ENCODE measurements at places on chromosomes 7 and 10. TPM values are rescaled to one million over a fixed set of nuclear protein-coding genes. Genes with fewer than 3 reads are reported as not detected.

DNA sequence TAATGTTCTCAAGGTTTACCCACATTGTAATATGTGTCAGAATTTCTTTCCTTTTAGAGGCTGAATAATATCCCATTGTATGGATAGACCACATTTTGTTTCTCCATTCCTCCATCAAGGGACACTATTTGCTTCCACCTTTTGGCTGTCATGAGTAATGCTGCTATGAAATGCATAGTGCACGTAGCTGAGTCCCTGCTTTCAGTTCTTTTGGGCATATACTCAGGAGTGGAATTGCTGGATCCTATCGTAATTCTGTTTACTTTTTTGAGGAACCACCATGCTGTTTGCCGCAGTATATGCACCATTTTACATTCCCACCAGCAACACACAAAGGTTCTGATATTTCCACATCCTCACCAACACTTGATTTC lies 60.0 kb downstream of the PRF1 start:
- no peaks in the 10 kb centered on the region for H3K36me3 ChIP-seq
- no peak for DNase-seq
- no peaks in the 10 kb centered on the region for H3K4me1 ChIP-seq
- H3K27ac ChIP-seq: no peak overlapping the region
- no peak overlapping the region for H3K4me3 ChIP-seq

DNA sequence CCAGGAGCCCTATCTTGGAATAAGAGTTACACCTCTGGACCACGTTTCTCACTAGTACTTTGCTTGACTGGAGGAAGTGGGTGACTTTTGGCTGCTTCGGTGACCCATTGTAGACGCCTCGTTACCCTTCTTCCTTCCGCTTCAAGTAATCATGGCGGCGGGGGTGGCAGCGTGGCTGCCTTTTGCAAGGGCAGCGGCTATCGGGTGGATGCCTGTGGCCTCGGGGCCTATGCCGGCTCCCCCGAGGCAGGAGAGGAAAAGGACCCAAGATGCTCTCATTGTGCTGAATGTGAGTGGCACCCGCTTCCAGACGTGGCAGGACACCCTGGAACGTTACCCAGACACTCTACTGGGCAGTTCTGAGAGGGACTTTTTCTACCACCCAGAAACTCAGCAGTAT lies 1.5 kb downstream of the KCND2 start:
- no peaks in the 10 kb centered on the region for H3K36me3 ChIP-seq
- peaks cover 7% of the 10 kb centered on the region for H3K4me1 ChIP-seq
- peaks cover 30% of the 10 kb centered on the region for H3K27me3 ChIP-seq

DNA sequence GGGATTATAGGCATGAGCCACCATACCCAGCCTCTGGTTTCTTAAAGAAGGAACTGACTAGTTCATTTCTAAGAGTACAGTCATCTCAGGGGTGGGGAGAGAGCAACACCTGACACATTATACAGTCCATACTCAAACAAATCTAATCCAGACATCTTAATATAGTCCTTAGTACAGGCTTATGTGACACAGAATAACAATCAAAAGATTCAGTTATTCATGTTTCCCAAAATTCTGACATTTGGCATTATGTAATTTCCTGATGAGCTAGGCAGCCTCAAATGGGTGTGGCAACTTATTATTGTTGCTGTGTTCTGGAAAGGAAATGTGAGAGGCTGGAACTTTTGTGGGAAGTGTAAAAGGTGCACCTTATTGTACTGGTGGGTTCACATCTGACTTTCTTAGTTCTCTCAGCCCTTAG lies 116.3 kb downstream of the WDFY4 start:
- H3K4me1 ChIP-seq: peaks cover 58% of the 10 kb centered on the region
- no peak overlapping the region for H3K27ac ChIP-seq
- H3K27me3 ChIP-seq: no peaks in the 10 kb centered on the region

- H3K27ac ChIP-seq: no peak overlapping the region
- H3K36me3 ChIP-seq: no peaks in the 10 kb centered on the region
These were observed 15.1 kb upstream of the RET start for GRCh38 chr10:43061760-43062159.

GRCh38 chr7:112260911-112261310 lies 54.4 kb downstream of the ZNF277 start:
- no peak overlapping the region for H3K4me3 ChIP-seq
- no peaks in the 10 kb centered on the region for H3K27me3 ChIP-seq
- no peaks in the 10 kb centered on the region for H3K36me3 ChIP-seq
- no peak overlapping the region for H3K27ac ChIP-seq
- H3K4me1 ChIP-seq: no peaks in the 10 kb centered on the region
- DNase-seq: no peak

- no peak for DNase-seq
- no peak overlapping the region for H3K4me3 ChIP-seq
- H3K27me3 ChIP-seq: no peaks in the 10 kb centered on the region
- H3K4me1 ChIP-seq: no peaks in the 10 kb centered on the region
- no peak overlapping the region for H3K27ac ChIP-seq
These were observed 243.6 kb downstream of the PTPRN2 start for GRCh38 chr7:158343936-158344455.

SPDYE9 gene
- total RNA-seq: not detected

DNA sequence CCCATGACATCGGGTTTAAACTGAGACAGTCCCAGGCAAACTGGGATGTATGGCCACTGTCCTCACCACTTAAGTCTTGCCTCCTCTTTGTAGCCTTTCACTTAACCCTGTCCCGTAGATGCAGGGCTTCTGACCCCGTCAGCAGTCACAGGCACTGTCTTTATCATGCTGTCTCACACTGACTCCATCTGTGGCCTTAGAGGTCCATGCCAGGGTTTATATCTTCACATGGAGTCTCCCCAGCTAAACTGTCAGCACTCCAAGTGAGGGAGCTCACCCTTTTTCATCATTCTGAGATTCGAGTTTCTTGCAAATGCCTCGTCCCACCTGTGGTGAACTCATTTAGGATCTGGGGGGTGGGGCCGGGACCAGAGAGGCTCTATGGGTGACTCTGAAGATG lies 2.8 kb downstream of the FKBP6 start:
- no peak overlapping the region for H3K27ac ChIP-seq
- H3K4me3 ChIP-seq: no peak overlapping the region
- DNase-seq: no peak

- peaks cover 20% of the 10 kb centered on the region for H3K27me3 ChIP-seq
- no peak overlapping the region for H3K4me3 ChIP-seq
- no peak overlapping the region for H3K27ac ChIP-seq
- H3K36me3 ChIP-seq: no peaks in the 10 kb centered on the region
- H3K4me1 ChIP-seq: peaks cover 2% of the 10 kb centered on the region
These were observed 43.1 kb upstream of the EMX2 start for GRCh38 chr10:117499248-117500105.

GRCh38 chr10:13716081-13717071 lies 129.6 kb downstream of the PRPF18 start:
- no peak overlapping the region for H3K27ac ChIP-seq
- DNase-seq: no peak
- no peak overlapping the region for H3K4me3 ChIP-seq
- H3K27me3 ChIP-seq: peaks cover 11% of the 10 kb centered on the region
- no peaks in the 10 kb centered on the region for H3K36me3 ChIP-seq
- H3K4me1 ChIP-seq: peaks cover 18% of the 10 kb centered on the region

GRCh38 chr10:6300106-6300783 lies 97.5 kb downstream of the PFKFB3 start:
- H3K27ac ChIP-seq: peak overlapping the region; percentile 94
- DNase-seq: peak; percentile 78
- H3K4me3 ChIP-seq: peak overlapping the region; percentile 73
- peaks cover 23% of the 10 kb centered on the region for H3K36me3 ChIP-seq

GRCh38 chr10:1679821-1680650 lies 57.3 kb downstream of the ADARB2 start:
- H3K36me3 ChIP-seq: no peaks in the 10 kb centered on the region
- no peak for DNase-seq
- H3K4me3 ChIP-seq: no peak overlapping the region
- H3K27me3 ChIP-seq: peaks cover 1% of the 10 kb centered on the region
- no peaks in the 10 kb centered on the region for H3K4me1 ChIP-seq

DNA sequence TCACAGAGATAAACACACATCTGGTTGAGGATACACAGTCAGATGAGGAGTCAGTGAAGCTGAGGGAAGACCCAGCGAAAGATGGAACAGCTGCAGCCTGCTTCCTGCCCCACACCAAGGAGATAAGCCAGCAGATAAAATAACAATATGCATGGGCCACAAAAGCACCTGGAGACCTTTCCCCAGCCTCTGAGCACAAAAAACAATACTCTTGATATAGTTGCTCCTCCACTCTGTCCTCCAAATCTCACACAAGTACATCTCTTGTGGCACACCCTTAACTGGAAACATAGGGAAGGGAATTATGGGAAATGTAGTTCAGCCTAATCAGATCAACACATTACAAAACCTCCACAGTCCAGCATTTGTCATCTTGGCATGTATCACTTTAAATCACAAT lies 9.7 kb upstream of the FHIP2A start:
- H3K36me3 ChIP-seq: no peaks in the 10 kb centered on the region
- DNase-seq: no peak
- H3K27me3 ChIP-seq: peaks cover 2% of the 10 kb centered on the region
- H3K27ac ChIP-seq: no peak overlapping the region

- no peak for DNase-seq
- peak overlapping the region; percentile 5 for H3K27ac ChIP-seq
- no peaks in the 10 kb centered on the region for H3K27me3 ChIP-seq
- peaks cover 55% of the 10 kb centered on the region for H3K36me3 ChIP-seq
These were observed 15.6 kb downstream of the SEC23IP start for GRCh38 chr10:119908166-119908565.

DNA sequence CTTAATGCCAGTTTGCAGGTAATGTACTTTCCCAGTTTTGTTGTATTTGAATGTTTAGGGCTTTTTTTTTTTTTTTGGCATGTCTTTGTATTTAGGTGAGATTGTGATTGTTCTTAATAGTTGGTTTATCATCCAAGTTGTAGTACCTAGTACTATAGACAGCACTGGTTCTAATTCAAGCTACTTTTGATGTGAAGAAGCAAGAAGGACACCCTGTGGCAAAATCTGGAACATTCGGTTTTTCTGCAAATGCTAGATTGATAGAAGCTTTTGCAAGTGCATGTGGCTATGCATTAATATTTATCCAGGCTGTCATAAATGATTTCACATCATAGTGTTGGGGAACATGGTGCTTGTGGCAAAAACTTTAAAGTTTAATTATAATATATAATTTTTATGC lies 248.9 kb downstream of the FOXP2 start:
- DNase-seq: no peak
- H3K4me1 ChIP-seq: no peaks in the 10 kb centered on the region
- H3K27me3 ChIP-seq: no peaks in the 10 kb centered on the region

PDK4 gene
- not detected for total RNA-seq

DNA sequence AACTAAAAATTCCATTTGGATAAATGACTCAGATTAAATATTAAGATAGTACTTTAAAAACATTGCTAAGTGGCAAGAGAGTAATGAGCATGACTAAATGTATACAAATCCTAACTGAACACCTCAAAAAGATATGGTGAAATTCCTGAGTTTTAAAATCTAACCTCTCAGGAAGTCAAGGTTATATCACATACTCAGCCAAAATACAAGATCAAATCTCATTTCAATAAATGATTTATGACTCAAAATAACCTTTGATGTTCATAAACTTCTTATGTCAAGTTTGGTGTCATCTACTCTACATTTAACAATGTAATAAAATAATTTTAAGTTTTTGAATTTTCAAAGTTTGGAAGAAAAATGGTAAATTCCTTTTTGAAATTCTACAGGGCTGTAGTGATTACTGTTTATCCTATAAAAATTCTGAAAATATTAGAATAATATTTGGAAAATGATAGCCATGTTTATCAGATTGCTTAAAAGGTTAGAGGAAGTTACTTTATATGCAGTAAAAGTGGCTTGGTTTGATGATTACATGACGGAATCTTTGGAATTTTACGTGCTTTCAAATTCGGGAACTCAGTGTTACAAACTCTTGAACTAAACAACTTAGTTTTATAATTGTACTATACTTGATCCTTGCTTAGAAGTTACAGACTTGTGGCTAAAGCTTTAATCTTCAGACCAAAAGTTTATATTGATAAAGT lies 43.7 kb downstream of the ASZ1 start:
- H3K27ac ChIP-seq: no peak overlapping the region
- no peaks in the 10 kb centered on the region for H3K27me3 ChIP-seq
- no peaks in the 10 kb centered on the region for H3K36me3 ChIP-seq
- DNase-seq: no peak

LIPN gene
- total RNA-seq: not detected

GRCh38 chr7:112205343-112206237 lies 609 bp downstream of the DOCK4 start:
- no peak overlapping the region for H3K27ac ChIP-seq
- peaks cover 30% of the 10 kb centered on the region for H3K4me1 ChIP-seq
- DNase-seq: peak; percentile 79
- H3K4me3 ChIP-seq: peak overlapping the region; percentile 91
- peaks cover 45% of the 10 kb centered on the region for H3K27me3 ChIP-seq
- H3K36me3 ChIP-seq: no peaks in the 10 kb centered on the region

DNA sequence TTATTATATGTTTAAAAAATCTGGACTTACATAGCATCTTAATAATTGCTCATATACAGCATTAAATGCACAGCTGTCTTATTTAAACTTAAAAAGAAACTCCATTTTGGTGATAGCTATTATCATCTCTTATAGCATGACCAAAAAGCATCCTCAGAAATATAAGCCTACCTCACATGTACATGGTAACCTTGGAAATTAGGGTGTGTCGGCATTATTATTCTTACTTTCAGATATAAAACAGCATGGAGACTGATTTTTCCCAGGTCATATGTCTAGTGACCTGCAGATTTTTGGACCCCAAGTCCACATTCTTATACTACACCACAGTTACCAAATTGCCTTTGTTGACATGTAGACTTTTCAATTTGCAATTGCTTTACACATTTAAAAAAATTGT lies 29.1 kb upstream of the ITGB1 start:
- H3K27ac ChIP-seq: no peak overlapping the region
- no peaks in the 10 kb centered on the region for H3K36me3 ChIP-seq
- no peak for DNase-seq
- peaks cover 7% of the 10 kb centered on the region for H3K4me1 ChIP-seq
- H3K27me3 ChIP-seq: peaks cover 7% of the 10 kb centered on the region
- no peak overlapping the region for H3K4me3 ChIP-seq

GRCh38 chr10:4353059-4353655 lies 472.9 kb upstream of the AKR1E2 start:
- no peaks in the 10 kb centered on the region for H3K36me3 ChIP-seq
- peaks cover 9% of the 10 kb centered on the region for H3K4me1 ChIP-seq
- H3K4me3 ChIP-seq: no peak overlapping the region
- peaks cover 19% of the 10 kb centered on the region for H3K27me3 ChIP-seq
- H3K27ac ChIP-seq: no peak overlapping the region

GBF1 gene
- total RNA-seq: 45.2 TPM

DNA sequence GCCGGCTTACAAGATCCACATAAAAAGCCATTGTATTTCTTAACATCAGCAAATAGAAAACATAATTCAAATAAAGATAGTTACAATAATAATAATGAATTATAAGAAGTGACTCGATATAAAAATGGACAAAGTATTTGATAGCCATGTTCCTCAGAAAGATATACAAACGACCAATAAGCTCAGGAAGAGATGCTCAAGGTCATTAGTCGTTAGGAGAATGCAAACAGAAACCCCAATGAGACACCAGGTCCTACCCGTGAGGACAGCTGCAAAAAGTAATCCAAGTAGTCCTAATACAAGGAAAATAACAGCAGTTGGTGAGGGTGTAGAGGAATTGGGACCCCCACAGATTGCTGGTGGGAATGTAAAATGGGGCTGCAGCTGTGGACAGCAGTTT lies 54.2 kb upstream of the INPP5A start:
- DNase-seq: no peak
- H3K4me3 ChIP-seq: no peak overlapping the region
- H3K36me3 ChIP-seq: no peaks in the 10 kb centered on the region
- peaks cover 9% of the 10 kb centered on the region for H3K27me3 ChIP-seq
- no peak overlapping the region for H3K27ac ChIP-seq
- H3K4me1 ChIP-seq: no peaks in the 10 kb centered on the region

GRCh38 chr10:86374664-86375063 lies 8.1 kb upstream of the GRID1 start:
- DNase-seq: no peak
- H3K27me3 ChIP-seq: peaks cover 44% of the 10 kb centered on the region
- H3K4me1 ChIP-seq: peaks cover 2% of the 10 kb centered on the region
- no peak overlapping the region for H3K27ac ChIP-seq
- no peaks in the 10 kb centered on the region for H3K36me3 ChIP-seq

Data from activated CD4-positive, alpha-beta T cell treated with anti-CD3 and anti-CD28 coated beads, Interleukin-2, amount 10 ng/mL, durations not matched to agents 24 days and 14 days (primary cell).